ENCODE measurements at places on chromosomes 7 and 10.
A peak's percentile ranks its signal among the peaks of the same experiment; 100 is the strongest.

- DNase-seq, result no peak
These were observed 96.4 kb downstream of the FAS start for GRCh38 chr10:89086801-89087521.

GRCh38 chr7:146791344-146792285 lies 675.0 kb downstream of the CNTNAP2 start:
- DNase-seq, result no peak

- no peak for DNase-seq
These were observed 483.9 kb upstream of the NRP1 start for GRCh38 chr10:33818343-33818742.

GRCh38 chr10:42755028-42755451 lies 27.6 kb upstream of the BMS1 start:
- DNase-seq, result no peak

DNA sequence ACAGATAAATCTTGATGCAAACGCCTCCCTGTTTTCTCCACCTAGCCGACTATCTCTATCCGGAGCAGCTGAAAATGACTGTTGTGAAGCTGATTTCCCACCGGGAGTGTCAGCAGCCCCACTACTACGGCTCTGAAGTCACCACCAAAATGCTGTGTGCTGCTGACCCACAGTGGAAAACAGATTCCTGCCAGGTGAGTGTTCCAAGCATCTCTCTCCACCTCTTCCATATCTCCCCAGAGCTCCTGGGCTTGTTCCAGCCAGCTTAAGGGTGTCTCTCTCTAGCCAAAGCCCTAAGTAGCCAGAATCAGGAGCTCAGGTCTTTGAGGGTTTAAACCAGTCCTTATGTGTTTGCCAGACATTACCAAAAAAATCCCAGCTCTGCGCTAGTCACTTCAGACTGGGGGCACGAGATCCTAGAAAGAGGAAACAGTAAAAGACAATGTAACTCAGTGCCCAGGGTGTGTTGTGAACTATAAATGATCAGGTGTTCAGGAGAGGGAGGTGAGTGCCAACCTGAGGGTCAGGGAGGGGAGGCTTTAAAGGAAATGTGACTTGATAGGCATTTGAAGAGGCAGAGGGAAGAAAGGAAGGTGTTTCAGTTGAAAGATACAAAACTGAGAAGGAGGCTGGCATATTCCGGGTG lies 4.4 kb downstream of the PLAU start:
- DNase-seq, result no peak

GRCh38 chr10:73809061-73809818 lies 2.2 kb downstream of the NDST2 start:
- DNase-seq, result no peak

GRCh38 chr7:71710442-71710841 lies 578.5 kb downstream of the GALNT17 start:
- no peak for DNase-seq

- DNase-seq, result no peak
These were observed 30.5 kb downstream of the CTNNA3 start for GRCh38 chr10:67665491-67665890.

GRCh38 chr7:105136221-105136620 lies 122.2 kb downstream of the KMT2E start:
- DNase-seq, result no peak

- DNase-seq, result no peak
These were observed 2.5 kb downstream of the C10orf105 start for GRCh38 chr10:71717056-71717455.

- DNase-seq, result no peak
These were observed 15.0 kb downstream of the UROS start for GRCh38 chr10:125808047-125808446.

- DNase-seq, result no peak
These were observed 49.0 kb upstream of the WNT16 start for GRCh38 chr7:121279822-121280221.

- DNase-seq, result no peak
These were observed 26.4 kb downstream of the YAE1 start for GRCh38 chr7:39592586-39592985.

DNA sequence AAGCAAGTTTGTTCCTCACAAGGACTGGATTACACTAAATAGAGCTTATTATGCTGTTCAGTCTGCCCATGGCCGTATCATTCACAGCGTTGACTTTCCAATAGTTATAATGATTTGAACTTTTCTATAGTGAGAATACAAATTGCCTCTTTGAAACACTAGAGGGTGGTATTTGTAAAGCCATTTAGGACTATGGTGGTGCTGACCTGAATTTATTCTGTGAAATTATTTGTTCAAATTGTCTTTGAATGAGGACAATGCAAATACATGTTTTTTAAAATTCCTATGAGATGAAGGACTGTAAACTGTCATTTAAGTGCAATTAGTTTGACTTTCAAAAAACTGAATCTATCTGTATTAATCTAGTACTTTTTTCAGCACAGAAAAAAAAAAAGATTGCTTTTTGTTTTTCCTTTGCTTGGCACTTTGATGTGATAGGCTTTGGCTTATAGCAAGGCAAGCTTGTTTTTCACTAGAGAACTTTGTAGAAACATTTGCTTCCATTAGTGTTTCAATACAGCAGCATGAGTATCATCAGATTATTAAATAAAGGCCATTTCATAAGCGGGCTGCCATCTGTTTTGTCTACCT lies 122.7 kb upstream of the TMEM229A start:
- DNase-seq, result no peak

DNA sequence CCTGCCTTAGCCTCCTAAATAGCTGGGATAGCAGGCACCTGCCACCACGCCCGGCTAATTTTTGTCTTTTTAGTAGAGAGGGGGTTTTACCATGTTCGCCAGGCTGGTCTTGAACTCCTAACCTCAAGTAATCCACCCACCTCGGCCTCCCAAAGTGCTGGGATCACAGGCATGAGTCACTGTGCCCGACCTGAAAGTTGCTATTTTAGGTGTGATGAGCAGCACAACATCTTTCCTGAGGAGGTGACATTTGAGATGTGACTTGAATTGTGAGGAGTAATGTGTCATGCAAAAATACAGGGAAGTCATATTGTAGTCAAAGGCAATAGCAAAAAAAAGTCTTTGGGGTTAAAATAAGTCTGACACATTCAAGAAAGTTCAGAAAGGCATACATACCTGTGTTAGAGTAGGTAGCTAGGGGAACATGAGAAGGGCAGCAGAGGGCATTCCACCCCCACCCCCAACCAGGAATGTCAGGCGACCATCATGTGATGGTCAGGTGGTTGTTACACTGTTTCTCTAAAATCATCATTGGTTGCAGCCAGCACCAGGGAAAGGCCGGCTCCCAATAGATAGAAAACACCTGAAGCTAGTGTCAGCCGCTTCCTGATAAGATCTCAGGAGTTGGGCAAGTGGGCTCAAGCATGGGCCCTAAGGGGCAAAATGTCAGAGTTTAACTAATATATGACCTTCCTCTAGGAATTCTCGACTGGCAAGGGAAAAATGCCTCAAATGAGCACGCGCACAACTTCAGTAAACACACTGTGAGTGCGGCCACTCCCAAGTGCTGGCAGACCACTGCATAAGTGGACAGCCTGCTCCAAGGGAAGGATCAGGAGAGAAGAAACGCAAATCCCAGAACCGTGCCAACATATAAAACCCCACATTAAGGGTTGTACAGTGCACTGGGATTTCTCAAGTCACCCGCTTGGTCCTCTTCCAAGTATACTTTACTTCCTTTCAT lies at the start of gene TACC2:
TACC2 (plus strand) TSS at position 803 of the 964 bp plus-strand sequence. CDS start 32,819 bp downstream, outside the sequence.
- no peak for DNase-seq

DNA sequence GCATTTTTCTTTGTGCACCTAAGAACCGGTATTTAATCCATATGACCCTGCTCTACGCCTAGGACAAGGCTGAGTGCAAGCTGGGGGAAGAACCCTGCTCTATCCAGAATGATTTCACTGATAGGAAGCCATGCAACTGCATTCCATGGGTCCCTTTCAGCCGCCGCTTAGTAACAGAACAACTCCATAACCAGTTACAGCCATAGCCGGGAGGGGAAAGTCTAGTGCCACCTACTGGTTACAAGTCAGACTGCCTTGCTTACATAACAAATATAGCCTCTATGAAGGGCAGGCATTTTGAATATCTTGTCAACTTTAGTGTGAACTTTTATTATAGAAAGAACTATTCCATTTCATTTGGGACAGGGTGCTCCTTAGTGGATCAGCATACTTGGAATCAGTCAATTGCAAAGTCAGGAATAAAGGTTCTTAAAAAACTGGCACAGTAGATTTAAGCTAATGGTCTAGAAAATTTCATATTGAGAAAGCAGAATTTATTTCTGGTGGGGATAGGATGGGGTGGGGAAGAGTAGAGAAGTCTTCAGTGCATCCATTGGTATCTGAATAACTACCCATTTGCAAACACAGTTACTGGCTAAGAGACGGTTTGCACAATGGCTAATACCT lies 521.7 kb downstream of the ADRA2A start:
- peak; percentile 23 for DNase-seq

DNA sequence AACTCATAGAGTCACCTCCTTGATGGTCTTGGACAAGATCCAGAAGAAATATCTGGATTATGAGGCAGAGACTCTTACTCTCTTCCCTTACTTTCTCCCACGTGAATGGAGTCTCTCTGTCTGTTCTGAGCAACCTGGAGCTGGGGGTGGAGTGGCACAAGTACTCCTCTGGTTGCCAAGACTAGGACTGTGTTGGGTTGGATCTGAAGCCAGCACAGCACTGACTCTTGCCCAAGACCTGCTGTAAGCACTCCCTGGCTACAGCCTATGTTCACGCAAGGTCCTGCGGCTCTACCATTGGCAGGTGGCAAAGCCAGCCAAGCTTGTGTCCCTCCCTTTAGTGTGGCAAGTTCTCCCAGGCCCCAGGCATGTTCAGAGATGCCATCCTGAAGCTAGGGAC lies 488.2 kb upstream of the NRG3 start:
- DNase-seq, result no peak

DNA sequence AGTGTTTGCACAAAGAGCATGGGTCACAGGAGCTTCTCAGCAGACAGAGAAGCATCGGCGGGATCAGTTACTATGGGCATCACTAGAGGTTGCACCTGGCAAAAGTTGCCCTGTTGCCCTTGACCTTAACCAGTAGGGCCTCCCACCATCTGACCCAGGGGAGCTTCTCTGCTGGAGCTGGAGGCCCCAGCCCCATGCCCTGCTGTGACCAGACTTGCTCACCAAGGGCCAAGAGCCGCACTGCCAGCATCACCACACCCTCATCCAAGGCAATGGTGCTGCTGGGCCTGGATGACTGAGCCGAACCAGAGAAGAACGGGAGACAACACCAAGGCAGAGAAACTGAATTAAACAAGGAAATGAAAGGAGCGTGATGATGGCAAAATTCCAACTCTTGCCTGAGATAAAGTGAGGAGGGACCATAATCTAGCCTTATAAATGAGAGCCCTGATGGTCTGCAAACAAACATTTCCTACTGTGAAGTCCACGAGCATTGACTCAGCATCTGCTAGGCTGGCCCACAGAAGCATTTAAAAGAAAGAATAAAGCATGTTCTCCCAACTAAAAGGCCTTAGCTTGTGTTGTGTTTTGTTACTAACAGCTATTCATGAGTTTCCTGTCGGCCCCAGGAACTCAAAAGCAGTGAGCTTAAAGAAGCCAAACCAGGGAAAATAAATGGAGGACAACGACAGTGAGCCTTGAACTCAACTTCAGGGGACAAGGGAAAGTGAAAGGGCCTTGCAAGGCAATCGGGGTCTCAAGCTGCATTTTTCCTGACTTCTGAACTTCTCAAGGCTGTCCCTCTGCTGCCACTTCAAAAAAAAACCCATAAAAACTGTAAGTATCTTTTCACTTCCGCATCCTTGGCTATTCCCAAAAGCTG lies 60.4 kb downstream of the AFAP1L2 start:
- DNase-seq, result no peak

DNA sequence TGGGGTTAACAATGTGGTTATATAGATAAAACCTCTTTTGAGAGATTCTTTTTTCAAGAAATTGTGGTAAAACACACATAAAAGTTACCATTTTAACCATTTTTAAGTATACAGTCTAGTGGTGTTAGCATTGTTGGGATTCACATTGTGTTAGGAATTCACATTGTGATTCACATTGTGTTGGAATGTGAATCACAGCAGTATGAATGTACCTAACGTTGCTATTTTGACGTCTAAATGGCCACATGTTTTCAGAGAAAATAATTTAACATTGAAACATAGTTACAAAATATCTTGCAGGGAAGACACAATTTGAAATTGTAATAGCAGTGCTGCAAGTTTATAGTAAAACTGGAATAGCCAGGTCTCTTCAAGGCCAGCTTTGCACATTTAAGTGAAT lies 129.0 kb downstream of the BICC1 start:
- DNase-seq, result no peak

DNA sequence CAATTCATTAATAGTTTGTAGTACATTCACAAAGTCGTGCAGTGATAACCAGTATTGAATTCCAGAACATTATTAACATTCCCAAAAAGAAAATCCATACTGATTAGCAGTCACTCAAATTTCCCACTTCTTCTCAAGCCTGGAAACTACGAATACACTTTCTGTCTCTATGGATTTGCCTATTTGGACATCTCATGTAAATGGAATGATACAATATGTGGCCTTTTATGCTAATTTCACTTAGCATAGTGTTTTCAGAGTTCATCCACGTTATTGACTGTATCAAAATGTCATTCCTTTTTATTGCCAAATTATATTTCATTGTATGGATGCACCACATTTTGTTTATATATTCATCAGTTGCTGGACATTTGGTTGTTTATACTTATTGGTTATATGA lies 78.8 kb downstream of the STK31 start:
- no peak for DNase-seq

GRCh38 chr10:47412869-47413268 lies 28.8 kb upstream of the ZNF488 start:
- DNase-seq, result no peak

DNA sequence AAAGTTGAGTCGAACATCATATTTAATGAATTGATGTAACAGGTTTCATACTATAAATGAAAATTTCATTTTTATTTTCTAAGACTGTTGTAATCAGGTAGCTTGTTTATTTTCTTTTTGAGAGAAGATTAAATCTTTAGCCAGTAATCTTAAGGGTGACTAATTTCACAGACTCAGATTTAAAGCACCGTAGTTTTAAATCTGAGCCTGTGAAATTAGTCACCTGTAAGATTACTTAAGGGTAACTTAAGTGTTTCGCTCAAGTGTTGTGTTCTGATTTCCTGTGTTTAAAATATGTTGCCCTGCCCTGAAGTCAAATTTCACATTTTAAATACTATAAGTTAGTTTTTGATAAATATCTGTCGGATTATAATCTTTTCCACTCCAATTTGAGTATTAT lies 35.8 kb upstream of the TMEM236 start:
- no peak for DNase-seq

- no peak for DNase-seq
These were observed 10.0 kb downstream of the DNAJC1 start for GRCh38 chr10:21993360-21994001.

DNA sequence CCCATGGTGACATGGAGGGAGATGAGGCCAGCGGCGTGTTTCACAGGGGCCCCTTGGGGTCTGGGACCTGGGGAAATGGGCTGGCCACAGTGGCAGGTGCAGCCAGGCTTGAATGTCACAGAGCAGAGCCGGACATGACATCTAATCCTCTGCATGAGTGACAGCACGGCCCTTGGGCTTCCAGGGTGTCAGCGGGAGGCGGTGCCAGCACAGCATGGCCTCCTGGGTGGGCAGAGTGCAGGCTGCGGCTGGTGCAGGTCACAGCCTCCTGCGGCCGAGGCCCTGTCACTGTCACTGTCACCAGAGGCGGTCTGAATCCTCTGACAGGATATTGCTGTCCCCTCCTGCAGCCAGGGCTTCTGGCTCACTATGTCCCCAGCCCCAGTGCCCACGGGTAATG lies 18.2 kb downstream of the BHLHA15 start:
- DNase-seq, result no peak
